ENCODE measurements at places on chromosomes 3 and 15. TPM values are rescaled to one million over a fixed set of nuclear protein-coding genes. Genes with fewer than 3 reads are reported as not detected.

GRCh38 chr3:49700014-49700413 is 10.7 kb downstream of the RNF123 start:
- DNase-seq, result no peak

DNA sequence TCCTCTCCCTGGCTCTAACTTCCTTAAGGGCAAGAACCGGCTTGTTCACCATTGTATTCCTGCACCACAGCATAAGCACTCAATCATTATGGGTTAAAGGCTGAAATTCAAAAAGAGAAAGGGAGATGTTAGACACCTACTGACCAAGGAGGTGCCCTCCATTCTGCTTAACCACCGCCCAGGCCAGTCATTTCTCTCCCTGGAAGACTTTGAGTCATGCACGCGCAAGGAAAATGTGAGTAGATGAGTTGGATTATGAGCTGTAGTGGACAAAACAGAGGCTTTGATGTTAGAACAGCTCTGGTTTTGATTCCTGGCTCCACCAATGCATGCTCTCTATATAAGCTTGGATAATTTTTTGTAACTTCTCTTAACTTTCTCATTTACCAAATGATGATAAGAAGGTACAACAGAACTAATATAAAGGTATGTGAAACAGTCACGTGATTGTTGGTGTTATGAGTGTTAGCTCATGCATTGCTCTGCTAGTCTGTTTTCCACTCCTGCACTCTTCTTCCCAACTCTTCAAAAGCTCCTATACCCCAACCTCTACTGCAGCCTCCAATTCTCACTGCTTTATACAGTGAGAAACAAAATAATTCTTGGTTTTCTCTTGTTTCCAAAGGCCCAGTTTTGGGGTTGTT is 148.4 kb upstream of the ATP11B start:
- no peak for DNase-seq

DNA sequence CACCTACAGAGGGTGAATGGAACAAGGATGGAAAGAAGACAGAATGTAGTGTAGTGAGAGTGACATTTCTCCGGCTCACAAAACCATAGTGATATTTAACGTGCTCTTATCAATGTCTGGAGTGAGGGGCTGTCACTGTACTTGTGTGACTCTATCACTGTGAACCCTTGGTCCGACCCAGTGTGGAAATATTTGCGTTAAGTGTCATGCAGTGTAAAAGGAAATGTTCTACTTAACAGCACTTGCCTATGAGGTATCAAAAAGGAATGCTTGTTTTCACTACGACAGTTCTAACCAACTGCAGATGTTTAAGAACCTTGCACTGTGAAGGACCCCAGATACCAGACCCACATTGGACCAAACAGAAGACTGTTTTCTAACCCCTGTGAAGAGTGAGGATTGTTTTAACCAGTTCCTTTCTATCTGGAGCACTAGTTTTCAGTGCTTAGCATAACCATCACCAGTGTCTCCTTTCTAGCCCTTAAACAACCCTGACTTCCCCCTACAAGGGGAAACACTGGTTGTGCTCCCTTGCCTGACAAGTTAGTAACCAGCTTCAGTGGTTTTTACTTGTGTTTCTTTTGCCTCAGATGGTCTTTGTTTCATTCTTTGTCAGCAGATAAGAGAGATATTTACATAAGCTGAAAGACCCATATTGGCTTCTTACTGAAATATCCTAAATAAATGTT is 144.7 kb upstream of the ABHD17C start:
- DNase-seq, result no peak

DNA sequence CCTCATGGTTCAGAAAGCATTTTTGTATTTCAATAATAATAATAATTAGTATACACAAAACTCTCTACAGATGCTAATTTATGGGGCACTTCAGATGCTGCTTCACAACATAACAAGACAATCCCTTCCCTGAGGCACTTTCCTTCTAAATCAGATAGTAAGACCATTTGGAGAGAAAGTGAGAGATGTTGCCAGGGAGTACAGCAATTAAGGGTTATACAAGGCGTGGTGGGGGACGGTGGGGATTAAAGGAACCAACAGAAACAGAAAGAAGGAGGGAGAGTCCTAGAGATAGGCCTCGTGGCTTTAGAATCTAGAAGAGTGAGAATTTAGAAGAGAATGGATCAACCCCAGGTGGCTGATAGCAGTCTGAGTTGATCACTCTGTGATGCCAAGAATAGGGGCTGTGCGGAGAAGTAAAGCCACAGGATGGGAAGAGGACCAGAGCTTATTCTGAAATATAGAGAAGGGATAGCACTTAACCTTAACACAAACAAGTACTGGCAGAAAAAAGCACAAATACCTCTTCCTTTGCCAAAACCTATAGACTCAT is 76.9 kb downstream of the ETFA start:
- DNase-seq, result no peak

GRCh38 chr3:72085036-72085435 is 300.1 kb upstream of the PROK2 start:
- DNase-seq, result no peak

- DNase-seq, result no peak
Measured at GRCh38 chr3:38480093-38480445, 16.1 kb upstream of the EXOG start.

- no peak for DNase-seq
Measured at GRCh38 chr3:126621171-126621570, 33.8 kb downstream of the TXNRD3 start.

- DNase-seq, result no peak
Measured at GRCh38 chr3:98890965-98891910, 10.3 kb downstream of the DCBLD2 start.

Gene C3orf70
- total RNA-seq, result 0.28 TPM

Gene HRG
- total RNA-seq, result 324 TPM

GRCh38 chr3:71056327-71056726 is 527.2 kb downstream of the FOXP1 start:
- no peak for DNase-seq

GRCh38 chr15:57224664-57225063 is 151.6 kb upstream of the CGNL1 start:
- DNase-seq, result no peak

- no peak for DNase-seq
Measured at GRCh38 chr15:78976691-78977090, 31.8 kb upstream of the CTSH start.

Gene PRKCD
- total RNA-seq, result 4.6 TPM

DNA sequence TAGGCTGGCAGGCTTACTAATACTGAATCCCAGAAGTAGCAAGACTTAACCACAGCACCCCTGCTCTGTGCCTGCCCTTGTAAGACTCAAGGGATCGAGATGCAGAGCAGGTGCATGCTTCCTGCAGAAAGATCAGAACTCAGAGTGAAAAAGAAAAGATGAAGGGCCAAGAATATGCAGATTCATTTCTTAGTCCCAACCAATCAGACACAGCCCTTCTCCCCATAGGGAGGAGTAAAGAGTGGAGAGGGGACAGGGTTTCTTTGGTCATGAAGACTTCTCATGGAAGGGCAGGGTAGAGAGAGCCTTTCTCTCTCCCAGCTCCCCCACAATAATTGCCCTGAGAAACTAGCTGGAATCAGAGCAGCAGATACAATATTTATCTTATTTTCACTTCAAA is 105.6 kb upstream of the MB21D2 start:
- DNase-seq, result no peak

Gene RARB
- 2.2 TPM for total RNA-seq

DNA sequence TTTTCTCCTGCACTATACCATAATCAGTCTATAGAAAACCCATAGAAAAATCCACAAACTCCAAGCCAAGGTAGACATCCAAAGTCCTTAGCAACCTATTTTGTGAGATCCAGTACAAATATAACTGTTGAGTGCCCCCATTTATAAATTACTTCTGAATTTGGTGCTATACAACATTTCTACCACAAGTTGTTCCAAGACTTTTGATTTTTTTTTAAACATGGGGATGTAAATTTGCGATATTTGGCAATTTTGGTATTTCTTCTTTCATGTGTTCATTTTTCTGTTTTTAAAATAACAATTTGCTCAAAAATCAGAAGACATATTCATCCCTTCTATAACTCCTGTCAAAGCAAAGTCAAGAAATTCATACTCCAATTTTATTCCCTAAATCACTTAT is 763.8 kb downstream of the ROBO1 start:
- DNase-seq, result no peak

Gene CTDSPL
- total RNA-seq, result 22.1 TPM

GRCh38 chr3:69305011-69305410 is 80.9 kb downstream of the FRMD4B start:
- DNase-seq, result no peak

GRCh38 chr3:161197855-161198850 is 23.0 kb upstream of the NMD3 start:
- no peak for DNase-seq

DNA sequence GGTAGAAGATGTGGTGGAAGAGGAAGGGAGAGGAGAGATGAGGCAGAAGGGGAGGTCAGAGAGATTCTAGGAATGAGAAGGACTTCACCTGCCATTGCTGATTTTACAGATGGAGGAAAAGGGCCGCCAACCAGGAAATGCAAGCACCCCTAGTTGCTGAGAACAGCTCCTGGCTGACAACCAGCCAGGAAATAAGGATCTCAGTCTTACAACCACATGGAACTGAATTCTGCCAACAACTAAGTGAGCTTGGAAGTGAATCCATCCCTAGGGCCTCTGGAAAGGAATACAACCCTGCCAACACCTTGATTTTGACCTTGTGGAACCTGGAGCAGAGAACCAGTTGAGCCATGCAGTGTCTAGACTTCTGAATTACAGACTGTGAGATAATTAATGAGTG is 86.6 kb downstream of the EDEM1 start:
- no peak for DNase-seq

GRCh38 chr3:155035553-155035952 is 44.6 kb upstream of the MME start:
- no peak for DNase-seq

Gene IMPG2
- 0.03 TPM for total RNA-seq

- no peak for DNase-seq
Measured at GRCh38 chr15:52233405-52233804, 42.2 kb upstream of the GNB5 start.

Gene TGM5
- not detected for total RNA-seq

Gene GPR87
- total RNA-seq, result not detected

Gene TMEM158
- total RNA-seq, result 1.1 TPM

Gene IL17RC
- total RNA-seq, result 52.2 TPM

- no peak for DNase-seq
Measured at GRCh38 chr15:62320259-62320658, 155.2 kb upstream of the C2CD4B start.

DNA sequence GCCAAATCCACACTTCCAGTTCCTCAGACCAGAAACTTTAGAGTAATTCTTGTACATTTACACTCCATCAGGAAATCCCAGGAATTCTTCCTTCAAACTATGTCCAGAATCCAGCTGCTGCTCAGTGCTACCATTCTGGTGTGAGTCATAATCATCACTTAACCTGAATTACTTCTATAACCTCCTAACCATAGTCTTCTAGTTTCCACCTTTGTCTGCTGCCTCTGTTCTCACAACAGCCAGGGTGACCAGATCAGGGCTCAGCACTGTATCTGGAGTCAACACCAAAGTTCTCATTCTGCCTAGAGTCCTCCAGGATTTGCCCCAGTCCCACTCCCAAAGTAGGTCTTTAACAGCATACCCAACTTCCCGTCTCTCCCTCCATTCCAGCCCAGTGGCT is 3.4 kb downstream of the CLDND1 start:
- no peak for DNase-seq

DNA sequence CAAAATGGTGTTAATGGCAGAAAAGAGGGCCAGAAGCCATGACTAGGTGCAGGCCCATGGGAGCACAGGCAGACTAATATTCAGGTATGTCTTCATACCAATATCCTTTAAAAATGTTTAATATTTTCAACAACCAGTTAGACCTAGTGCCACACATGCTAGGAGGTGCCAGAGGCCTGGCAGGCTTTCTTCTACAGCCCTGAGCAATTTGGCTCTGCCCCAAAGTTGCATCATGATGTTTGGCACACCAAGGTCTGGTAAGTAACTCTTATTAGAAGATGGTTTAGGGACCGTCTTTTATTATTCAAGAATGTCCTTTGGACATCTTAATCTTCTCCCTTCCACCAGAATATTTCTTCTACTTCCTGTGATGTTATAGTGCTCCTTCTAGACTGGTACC is 34.8 kb downstream of the MITF start:
- DNase-seq, result peak; percentile 69

DNA sequence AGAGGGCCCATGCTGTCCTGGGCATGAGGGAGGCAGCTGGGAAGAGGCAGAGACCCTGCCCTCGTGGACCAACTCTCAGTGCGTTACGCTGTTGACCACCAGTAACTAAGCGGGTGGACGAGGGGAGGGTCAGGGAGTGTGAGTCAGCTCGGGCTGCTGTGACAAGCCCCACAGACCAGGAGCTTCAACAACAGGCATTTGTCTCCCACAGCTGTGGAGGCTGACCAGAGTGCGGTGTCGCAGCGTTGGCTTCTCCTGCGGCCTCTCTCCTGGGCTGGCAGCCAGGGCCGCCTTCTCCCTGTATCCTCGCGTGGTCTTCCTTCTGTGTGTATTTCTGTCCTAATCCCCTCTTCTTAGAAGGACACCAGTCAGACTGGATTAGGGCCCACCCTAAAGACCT is 13.0 kb downstream of the EFCC1 start:
- DNase-seq, result no peak

DNA sequence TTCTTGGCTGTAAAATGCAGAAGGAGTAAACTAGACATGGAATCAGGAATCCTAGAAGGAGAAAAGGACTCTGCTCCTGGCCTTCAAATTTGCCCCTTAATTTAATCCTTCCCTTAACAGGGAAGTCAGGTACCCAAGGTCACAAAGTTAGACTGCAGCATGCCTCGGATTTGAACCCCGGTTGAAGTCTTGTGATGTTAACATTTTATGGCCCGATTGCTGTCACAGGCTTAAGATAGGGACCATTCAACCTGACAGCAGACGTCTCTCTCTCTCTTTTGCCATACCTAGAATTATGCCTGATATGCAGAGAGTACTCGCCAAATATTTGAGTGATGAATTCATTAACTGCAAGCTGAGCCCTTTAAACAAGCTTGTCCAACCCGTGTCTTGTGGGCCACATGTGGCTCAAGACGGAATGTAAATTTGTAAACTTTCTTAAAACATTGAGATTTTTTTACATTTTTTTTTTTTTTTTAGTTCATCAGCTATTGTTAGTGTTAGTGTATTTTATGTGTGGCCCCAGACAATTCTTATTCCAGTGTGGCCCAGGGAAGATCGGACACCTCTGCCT is 217.2 kb downstream of the THSD4 start:
- DNase-seq, result no peak

DNA sequence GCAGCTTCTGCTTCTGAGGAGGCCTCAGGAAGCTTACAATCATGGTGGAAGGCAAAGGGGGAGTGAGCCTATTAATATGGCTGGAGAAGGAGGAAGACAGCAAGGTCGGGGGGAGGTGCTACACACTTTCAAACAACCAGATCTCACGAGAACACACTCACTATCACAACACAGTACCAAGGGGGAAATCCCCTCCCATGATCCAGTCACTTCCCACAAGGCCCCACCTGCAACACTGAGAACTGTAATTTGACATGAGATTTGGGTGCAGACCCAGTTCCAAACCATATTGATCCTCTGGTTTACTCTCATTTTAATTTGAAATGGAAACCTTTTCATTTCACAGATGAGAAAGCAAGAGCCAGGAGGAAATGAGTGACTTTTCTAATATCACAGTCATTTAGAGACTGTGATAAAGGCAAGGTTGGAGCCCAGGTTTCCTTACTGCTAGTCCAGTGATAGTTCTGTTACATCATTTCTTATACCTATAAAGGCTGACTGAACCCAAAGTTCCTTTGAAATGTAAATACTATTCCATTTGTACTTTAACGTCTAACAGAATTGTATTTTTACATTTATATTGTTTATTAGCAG is 105.8 kb upstream of the GAP43 start:
- no peak for DNase-seq

- no peak for DNase-seq
Measured at GRCh38 chr15:36156879-36157427, 422.5 kb upstream of the CDIN1 start.
